ENCODE measurements at places on chromosomes 4 and X.

DNA sequence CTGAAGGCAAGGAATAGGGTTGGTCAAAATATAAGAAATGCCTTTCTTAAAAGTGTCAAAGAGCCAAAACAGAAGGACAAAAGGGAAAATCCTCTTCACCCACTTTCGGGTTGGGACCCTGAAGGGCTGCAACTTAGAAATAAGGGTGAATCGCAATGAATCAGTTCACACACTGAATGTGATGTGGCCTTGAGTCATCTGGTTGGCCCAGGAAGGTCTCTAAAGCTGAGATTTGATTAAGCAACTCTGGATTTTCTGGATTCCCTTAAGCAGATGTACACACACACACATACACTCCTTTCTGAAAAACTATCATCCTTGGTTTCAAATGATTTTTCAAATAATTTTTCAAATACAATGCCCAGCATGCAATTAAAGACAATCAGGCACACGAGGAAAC, 13.1 kb downstream of the TAB3 start:
- DNase-seq, result no peak

GRCh38 chr4:14415146-14415545, 587.1 kb upstream of the CPEB2 start:
- no peak for DNase-seq

- no peak for DNase-seq
These were observed 90.9 kb downstream of the EGF start for GRCh38 chr4:110003401-110004187.

- no peak for DNase-seq
These were observed 147.2 kb upstream of the WDFY3 start for GRCh38 chr4:85113706-85114105.

DNA sequence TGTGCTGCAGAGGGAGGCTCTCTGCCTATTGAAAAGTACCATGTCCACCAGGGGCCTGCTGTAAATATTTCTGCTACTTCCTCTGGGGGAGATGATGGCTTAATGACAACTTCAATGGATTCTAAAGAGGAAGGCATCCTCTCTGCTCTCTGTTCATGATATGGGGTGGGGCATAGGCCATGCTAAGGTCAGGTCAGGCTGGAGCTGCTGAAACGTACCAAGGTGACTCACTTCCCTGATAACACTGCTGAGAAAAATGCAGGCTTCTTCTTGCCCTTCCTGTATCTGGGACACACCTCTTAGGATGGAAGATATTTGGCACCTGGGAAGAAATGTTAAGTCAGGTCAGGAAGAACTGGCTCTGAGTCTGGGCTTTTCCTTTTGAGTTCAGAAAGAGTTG, 31.5 kb downstream of the HS3ST1 start:
- no peak for DNase-seq

DNA sequence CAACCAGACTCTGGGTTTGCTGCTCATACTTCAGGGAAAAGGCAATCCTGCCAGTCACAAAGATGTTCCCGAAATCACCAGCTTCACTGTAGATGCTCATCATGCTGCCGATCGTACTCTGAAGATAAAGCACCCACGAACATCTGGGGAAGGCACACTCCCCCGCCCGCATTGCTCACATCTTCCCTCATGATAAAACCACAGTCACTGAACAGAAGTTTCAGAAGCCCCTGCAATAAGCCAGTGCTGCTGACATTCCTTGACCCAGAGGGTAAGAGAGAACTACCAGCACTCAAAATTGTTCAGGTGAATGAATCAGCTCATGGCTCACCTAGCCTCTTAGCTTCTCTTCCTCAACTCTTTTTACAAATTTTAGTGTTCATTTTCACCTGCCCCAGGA, 43.1 kb downstream of the SRPX2 start:
- no peak for DNase-seq
